Stimulated activated CD4-positive, alpha-beta T cell treated with anti-CD3 and anti-CD28 coated beads, Interleukin-1b, Interleukin-23, amount 100 ng/mL, for 4 hours (primary cell): ENCODE measurements at places on chromosomes 7 and 10.

GRCh38 chr10:61283481-61284221, 169.5 kb downstream of the TMEM26 start:
- DNase-seq, result no peak

DNA sequence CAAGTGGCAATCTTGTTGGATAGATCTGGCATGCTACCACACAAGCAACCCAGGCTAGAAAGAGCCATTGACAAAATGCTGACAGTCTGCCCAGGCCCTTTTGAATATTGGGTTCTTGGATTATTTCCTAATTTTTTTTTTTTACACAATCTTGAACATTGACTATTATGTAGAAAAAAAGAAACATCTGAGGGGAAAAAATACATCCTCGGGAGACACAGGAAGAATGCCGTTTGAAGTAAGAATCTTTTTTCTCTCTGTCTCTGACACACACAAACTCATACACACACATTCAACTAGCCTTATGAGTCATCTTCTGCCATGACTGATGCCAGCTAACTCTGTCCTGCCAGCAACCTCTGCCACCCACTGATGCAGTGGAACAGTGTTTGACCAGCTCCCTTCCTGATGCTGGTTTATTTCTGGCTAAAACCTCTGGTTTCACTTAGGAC, 47.2 kb downstream of the SORBS1 start:
- DNase-seq, result no peak

GRCh38 chr7:114708646-114709045, 213.2 kb upstream of the MDFIC start:
- no peak for DNase-seq

GRCh38 chr7:76357475-76358010, 1.2 kb downstream of the YWHAG start:
- no peak for DNase-seq

DNA sequence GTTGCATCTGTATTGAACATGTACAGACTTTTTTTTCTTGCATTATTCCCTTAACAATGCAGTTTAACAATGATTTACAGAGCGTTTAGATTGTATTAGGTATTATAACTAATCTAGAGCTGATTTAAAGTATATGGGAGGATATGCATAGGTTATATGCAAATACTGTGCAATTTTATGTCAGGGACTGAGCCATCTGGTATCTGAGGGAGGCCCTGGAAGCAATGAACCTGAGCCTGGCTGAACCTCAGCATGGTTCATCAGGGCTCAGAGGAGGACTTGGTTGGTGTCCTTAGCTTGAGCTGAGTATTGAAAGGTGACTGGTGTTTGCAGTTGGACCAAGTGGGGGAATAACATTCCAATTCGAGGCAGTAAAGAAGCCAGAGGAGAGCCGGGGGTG, 4.8 kb downstream of the ADCK2 start:
- no peak for DNase-seq

DNA sequence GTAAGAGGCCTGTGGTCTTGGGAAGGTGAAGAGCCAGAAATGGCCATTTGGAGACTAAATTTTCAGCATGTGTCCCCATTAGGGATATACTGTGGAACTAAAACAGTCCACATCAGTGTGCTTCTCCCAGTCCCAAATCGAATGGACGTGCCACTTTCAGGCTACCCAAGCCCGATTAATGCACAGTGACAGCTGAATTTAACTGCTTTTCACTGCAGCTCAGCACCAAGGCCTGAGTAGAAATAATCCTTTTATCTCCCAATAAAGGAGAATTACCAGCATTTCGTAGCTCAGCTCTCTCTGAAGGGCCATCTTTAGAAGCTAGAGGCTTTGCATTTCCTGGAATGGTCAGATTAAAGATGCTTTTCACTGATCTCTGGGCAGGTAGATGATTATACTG, 183.3 kb downstream of the NPSR1 start:
- DNase-seq, result no peak

DNA sequence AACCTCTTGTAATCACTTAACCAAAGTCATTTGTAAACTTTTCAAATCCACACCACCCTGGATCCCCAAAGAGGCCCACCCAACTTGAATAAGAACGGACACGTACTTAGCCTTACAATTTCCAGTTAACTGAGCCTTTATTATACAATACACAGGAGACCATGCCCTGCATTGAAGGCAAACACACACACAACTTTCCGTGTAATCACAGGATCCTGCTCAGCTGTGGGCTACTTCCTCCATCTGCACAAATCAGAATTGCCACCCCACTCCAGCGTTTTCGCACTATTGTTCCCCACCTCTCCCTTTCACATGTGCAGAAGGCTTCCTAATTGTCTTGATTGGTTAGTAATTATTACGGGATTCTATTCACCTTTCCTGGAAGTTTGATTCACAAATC, 12.1 kb upstream of the PODXL start:
- DNase-seq, result no peak

GRCh38 chr7:121505021-121505420, 108.9 kb upstream of the FAM3C start:
- DNase-seq, result no peak

GRCh38 chr7:106618480-106618879, 42.5 kb downstream of the CCDC71L start:
- DNase-seq, result no peak

- no peak for DNase-seq
These were observed 992.2 kb downstream of the PCDH15 start for GRCh38 chr10:53808677-53809372.

DNA sequence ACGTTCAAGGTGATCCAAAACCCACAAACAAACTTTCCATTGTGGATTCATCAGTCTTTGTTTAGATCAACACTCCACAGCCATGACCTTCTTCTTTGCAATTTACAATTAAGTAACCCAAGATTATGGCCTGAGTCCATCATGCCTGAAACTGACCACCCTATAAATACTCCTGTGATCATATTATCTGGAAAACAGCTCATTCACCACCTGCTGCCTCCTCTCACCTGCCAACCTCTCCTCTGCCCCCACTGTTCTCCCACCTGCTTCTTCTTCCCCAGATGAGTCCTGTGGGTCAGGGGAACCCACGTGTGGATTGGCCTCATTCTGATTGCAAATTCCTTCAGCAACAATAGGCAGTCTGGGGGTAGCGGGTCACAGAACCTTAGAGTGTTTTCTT, 81.4 kb downstream of the ABLIM1 start:
- no peak for DNase-seq

- no peak for DNase-seq
These were observed 105.2 kb downstream of the ADARB2 start for GRCh38 chr10:1632141-1632540.

- DNase-seq, result no peak
These were observed 21.4 kb upstream of the GSDME start for GRCh38 chr7:24778543-24779282.

- DNase-seq, result no peak
These were observed 324.2 kb downstream of the CALN1 start for GRCh38 chr7:72087926-72088325.
